CMK (cell line): ENCODE measurements at places on chromosomes 3 and 15.

DNA sequence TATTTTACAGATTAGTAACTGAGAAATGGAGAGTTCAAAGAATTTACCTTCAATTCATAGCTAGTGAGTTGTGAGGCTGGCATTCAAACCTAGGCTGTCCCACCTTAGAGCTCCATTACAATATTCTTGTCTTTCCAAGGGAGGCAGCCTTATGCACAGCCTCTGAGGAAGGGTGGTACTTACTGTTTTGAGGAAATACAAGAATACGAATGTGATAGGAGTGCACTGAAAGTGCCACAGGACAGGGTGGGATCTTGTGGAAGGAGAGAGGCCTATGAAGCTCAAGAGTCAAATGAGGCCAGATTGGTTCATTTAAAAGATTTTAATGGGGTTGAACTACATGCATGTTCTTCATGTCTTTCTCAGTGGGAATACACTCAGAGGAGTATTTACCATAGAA is 86.3 kb downstream of the ARIH1 start:
- DNase-seq: no peak

- no peak for DNase-seq
Observed at GRCh38 chr15:56099311-56099710, 105.9 kb upstream of the NEDD4 start.

- no peak for DNase-seq
Observed at GRCh38 chr15:42694398-42694797, 42.5 kb downstream of the CDAN1 start.

DNA sequence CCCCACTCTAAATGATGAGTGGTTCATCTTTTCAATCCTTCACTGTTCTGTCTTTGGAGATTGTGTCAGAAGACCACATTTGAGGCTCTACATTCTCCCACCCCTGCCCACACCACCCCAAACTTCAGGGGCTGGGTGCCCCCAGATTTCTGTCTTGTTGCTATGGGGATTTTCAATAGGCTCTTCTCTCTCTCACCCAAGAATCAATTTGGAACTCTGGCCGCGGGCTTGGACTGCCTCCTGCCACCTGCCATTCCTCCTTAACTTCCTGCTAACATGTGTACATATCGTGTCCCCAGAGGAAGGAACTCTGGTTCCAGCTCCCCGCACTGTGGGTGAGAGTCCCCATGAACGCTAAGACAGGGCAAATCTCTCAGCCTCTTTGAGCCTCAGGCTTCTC is 67.4 kb upstream of the LARS2 start:
- DNase-seq: no peak

DNA sequence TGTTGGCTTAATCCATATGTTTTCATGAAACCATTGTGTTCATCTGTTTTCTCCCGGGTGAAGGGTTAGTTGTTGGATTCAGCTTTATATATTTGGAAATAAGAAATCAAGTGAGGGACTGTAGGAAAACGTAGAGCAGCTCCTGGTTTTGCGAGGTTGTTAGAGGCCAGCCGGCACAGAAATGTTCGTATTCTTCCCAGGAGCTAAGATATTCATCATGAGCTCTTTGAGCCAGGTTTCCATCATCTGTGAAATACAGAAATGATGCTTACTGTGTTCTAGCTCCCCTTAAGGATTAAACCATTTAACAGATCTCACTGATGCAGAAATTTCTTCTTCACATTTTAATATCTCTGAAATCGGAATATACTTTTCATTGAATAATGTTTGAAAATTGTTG is 235.5 kb downstream of the PTPRG start:
- DNase-seq: no peak

DNA sequence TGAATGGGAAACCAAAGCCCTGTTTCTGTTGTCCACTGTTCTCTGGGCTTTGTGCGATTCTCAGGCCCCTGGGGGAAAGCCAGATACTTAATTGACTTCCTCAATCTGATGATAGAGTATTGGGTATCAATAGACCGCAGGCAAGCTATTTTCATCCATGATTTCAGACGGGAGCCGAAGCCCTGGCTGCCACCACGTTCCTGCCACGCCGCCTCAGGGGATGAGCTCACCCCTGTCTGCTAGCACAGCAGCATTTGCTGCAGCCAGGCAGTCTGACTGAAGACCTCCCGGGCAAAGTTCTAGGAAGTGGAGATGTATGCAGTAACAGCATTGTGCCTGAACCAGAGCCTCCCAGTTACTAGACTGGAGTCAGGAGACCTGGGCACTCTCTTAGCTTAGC is 69.8 kb downstream of the ISG20 start:
- no peak for DNase-seq

GRCh38 chr15:25329696-25330095 is 109.1 kb downstream of the UBE3A start:
- DNase-seq: no peak

DNA sequence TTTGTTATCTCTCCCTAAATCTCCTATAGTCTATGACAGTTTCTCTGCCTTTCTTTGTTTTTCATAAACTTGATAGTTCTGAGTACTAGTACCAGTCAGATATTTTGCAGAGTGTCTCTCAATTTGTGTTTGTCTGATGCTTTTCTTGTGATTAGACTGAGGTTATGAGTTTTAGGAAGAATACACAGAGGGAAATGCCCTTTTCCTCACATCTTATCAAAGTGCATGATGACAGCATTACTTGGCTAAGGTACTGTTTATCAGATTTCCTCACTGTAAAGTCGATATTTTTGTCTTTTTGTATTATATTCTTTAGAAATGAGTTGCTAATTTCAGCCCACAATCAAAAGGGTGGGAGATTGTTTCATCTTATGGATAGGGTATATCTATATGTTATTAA is 45.6 kb downstream of the GLCE start:
- no peak for DNase-seq

- DNase-seq: no peak
Observed at GRCh38 chr3:196168808-196169391, 42.3 kb downstream of the ZDHHC19 start.

GRCh38 chr3:44893097-44893496 is 18.7 kb downstream of the TGM4 start:
- DNase-seq: no peak

GRCh38 chr3:108001457-108001856 is 89.4 kb downstream of the CD47 start:
- DNase-seq: no peak

GRCh38 chr15:66803182-66803729 is 101.2 kb downstream of the SMAD6 start:
- peak; percentile 39 for DNase-seq

GRCh38 chr3:44561076-44561475 is 6.1 kb downstream of the ZKSCAN7 start:
- peak; percentile 26 for DNase-seq

GRCh38 chr3:136630915-136631314 is 121.3 kb downstream of the STAG1 start:
- no peak for DNase-seq

DNA sequence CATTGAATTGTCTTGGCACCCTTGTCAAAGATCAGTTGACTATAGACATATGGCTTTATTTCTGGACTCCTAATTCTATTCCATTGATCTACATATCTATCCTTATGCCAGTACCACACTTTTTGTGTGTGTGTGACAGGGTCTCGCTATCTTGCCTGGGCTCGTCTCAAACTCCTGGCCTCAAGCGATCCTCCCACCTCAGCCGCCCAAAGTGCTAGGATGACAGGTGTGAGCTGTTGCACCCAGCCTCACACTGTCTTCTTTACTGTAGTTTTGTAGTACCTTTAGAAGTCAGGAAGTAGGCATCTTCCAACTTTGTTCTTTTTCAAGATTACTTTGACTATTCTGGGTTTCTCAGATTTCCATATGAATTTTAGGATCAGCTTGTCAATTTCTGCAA is 24.3 kb downstream of the CDAN1 start:
- no peak for DNase-seq

DNA sequence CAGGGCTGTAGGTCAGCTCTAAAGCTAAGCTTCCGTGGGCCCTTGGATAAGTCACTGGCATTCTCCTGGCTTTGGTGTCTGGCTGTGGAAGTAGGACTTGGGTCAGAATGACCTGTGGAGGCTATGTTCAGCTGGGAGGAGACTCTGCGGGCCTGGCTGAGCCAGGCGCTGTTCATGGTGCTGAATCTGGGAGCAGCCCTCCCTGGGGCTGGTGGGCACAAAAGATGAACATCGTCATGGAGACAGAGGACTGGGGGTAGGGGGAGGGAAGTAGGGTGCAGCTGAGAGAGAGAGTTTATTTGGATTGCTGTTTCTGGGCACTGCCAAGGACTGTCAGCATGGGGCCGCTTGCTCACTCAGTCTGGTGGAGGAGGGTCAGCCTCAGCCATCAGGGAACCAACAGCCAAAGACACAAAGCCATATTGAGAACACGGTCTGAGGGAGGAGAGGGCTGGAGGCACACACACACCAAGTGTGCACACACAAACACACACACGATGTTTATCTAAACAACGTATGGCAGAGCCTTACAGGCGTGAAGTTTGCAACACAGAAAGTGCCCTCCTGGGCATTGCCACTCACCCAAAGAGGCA is 120.7 kb upstream of the LINGO1 start:
- no peak for DNase-seq

GRCh38 chr3:98114264-98114663 is 16.3 kb upstream of the OR5H1 start:
- no peak for DNase-seq

GRCh38 chr15:56390739-56391267 is 25.6 kb downstream of the TEX9 start:
- no peak for DNase-seq

- DNase-seq: no peak
Observed at GRCh38 chr15:55420171-55420866, 12.0 kb downstream of the PIERCE2 start.

DNA sequence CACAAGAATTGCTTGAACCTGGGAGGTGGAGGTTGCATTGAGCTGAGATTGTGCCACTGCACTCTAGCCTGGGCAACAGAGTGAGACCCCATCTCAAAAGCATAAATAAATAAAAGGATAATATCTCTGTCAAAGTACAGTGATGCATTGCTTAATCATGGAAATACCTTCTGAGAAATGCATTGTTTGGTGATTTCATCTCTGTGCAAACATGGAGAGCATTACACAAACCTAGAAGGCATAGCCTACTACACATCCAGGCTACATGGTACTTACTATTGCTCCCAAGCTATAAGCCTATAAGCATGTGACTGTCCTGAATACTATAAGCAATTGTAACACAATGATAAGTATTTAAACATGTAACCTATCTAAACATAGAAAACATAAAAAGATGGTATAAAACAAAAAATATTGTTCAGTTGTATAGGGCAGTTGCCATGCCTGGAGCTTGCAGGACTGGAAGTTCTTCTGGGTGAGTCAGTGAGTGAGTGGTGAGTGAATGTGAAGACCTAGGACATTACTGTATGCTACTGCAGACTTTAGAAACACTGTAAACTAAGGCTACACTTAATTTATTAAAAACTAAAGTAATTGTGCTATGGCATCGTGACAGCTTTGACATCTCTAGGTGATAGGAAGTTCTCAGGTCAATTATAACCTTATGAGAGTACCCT is 93.6 kb upstream of the SNRPN start:
- no peak for DNase-seq

DNA sequence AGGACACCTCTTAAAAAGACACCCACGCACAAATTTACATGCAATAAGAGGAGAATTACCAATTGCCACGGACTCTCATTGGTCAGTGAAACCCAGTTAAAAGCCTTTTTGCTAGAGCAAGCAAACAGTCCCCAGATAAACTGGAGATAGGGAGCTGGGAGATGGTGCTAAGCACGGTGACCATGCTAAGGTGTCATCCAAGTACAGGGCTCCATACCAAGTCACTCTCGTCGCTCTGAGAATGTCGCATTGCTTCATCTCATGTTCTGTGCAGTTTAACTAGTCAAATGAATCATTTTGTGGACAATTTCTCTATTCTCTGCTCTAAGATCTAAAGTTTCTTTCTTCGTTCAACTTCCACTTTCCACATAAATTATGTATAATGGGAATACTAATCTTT is 581.9 kb downstream of the AGBL1 start:
- no peak for DNase-seq

GRCh38 chr3:22960105-22960984 is 242.8 kb upstream of the UBE2E2 start:
- peak; percentile 3 for DNase-seq

GRCh38 chr3:183591881-183592521 is 36.5 kb upstream of the KLHL6 start:
- DNase-seq: no peak

- DNase-seq: no peak
Observed at GRCh38 chr3:150069154-150069527, 98.4 kb upstream of the PFN2 start.

DNA sequence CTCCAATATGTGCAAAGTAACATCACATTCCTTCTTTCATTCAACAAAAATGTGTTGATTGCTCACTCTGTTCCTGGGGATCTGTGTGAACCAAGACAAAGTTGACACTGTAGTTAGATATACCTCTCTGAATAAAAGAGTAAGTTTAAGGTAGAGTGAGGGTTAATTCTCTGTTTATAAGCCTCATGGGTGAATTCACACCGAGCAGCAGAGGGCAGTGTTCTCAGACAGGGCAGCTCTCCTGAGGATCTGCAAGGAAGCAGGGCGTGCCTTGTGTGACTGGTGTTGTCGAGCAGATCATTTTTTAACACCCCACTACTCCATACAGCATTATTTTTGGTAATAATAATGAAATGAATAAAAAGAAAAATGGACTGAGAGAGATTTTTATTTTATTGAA is 34.4 kb downstream of the PAQR9 start:
- peak; percentile 26 for DNase-seq

DNA sequence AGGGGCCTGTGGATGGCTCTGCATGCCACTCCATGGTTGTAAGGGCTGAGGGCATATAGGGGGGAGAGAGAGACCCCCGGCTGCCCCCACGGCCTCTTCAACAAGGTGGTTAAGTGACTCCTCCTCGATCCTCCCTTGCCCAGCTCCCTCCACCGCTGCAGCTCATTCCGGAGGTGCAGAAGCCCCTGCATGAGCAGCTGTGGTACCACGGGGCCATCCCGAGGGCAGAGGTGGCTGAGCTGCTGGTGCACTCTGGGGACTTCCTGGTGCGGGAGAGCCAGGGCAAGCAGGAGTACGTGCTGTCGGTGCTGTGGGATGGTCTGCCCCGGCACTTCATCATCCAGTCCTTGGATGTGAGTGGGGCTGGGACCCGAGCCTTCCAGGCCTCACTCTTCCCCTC is 6.5 kb downstream of the FES start:
- no peak for DNase-seq

- DNase-seq: no peak
Observed at GRCh38 chr3:178646186-178646862, 110.1 kb downstream of the KCNMB2 start.

GRCh38 chr3:5245927-5246326 is 58.4 kb downstream of the EDEM1 start:
- DNase-seq: no peak

DNA sequence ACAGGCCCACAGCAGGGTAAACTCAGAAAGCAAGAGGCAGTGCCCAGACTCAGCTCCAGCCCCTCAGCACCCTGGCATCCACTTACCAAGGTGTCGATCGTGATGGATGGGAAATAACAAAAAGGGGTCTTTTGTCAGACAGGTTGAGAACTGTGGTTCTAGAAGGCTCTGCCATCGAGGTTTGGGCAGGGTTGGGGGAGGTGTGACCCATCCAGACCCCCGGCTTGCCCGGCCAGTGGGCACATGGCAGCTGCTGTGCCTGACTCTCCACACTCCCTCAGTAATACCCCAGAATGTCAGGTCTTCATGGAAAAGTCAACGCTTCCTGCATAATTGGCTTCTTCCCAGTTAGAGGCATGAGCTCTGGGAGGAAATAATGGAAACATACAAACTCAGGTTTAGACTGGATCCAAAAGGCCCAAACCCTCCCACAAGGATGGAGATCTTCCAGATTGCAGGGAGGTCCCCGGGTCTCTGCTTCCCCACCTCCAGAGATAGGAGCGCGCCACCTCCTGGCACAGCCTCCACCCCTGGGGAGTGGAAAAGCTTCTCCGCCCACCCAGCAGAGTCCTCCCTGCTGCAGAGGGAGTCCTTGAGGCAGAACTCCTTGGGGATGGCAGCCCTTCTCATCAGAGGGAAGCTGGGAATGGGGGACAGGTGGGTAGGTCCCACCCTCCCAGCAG is 149.8 kb upstream of the IQSEC1 start:
- DNase-seq: no peak
